ENCODE measurements at places on chromosomes 5 and 9.

DNA sequence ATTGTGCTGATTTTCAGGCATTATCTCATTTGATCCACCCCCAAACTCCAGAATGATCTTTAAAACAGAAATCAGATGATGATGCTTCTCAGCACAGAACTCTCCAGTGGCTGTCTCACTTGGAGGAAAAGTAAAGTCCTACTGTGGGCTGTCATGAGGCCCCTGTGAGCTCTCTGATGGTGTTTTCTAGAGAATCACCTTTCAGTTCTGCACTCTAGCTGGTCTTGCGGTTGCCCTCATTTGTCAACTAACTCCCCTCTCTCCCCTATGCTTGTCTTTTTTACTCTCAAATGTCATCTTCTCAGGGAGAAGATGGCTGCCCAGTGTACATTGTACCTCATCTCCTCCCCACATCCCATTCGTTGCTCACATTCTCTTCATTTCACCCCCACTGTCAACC is 295.8 kb downstream of the MLLT3 start:
- no peak for DNase-seq

GRCh38 chr9:126902210-126902609 is 12.4 kb upstream of the RALGPS1 start:
- DNase-seq = no peak

DNA sequence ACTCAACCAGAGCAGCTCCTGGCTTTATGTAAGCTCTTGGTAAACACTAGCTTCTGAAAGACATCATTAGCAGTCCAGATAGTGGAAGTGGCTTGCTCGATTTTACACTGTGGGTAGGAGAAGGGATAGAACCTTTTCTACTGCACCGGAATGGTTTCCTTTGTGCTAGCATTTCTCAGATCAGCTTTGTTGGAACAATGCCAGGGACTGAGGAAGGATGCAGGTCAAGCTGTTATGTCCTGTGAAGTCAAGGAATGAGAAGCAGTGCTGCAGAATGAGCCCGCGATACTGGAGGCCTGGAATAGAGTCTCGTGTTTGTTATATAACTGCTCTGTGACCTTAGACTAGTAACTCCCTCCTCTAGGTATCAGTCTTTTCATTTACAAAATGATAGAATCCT is 233.6 kb downstream of the GABRB2 start:
- DNase-seq = no peak

DNA sequence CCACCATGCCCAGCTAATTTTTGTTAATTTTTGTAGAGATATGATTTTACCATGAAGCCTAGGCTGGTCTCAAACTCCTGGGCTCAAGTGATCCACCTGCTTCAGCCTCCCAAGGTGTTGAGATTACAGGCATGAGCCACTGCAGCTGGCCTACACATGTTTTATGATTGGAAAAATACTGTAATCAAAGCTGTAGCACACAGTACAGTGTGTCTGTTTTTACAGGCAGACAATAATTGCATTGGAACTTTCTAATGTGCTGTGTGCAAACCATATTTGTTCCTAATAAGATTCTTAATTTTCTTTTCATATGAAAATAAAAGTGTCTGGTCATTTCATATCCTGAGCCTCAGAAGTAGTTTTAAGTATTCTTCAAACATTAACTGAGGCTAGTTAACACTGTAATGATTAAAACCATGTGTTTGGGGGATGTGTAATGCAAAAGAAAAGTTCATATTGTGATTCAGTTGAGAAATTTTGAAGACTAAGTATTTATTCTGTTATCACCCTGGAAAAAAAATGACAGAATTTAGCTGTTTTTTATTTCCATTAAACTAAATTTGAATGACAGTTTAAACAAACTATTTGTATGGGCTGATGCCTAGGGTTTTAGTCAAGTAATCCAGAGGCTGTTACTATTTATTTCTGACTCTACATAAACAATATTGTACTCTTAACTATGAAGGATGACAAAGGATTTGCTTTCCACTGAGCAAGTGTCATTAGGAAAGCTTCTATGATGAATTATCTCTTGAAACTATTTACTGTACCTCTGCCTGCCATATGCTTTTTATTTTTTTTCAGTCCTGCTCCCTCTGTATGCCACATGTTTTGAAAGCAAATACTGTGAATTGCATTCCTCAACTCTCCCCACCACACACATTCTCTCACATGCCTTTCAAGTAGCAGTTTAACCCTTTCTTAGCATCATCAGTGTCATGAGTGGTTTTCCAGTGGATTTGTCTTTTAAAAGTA is 111.5 kb downstream of the MTREX start:
- DNase-seq = no peak

DNA sequence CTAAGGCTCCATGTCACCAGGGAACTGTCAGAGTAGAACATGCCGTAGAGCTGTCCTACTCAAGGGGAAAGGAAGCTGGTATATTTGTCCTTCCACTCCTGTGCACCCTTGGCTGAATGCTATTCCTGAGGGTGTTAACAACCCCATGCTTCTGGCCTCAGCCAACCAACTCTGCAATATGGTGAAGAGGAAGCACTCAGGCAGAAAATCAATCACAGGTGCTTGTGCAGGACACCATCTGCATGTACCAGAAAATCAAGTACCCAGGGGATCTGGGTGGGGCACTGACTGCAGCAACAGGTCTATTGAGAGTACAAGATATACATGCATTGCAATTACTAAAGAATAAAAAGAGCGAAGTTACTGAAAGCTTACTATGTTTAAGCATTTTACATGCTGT is 51.4 kb upstream of the NEK6 start:
- DNase-seq = no peak

DNA sequence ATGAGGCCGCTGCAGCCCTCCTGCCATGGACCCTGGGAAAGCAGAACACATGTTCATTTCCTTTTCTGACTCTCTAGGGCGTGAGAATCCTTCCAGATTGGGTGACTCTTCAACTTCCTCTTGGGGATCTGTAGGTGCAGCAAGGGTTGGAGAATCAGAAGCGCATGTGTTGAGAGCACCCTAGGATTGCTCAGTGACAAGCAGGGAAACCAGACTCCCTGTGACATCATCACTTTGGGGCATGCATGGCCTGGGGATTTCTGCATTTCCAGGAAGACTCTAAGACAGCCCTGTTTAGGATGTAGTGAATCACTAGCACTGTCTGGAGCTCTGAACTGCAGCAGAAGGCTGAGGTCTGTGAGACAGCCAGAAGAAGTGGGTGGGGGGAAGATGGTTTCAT is 15.1 kb upstream of the LCP2 start:
- no peak for DNase-seq
